T-helper 17 cell (primary cell): ENCODE measurements at places on chromosomes 6 and 20.

- no peak for DNase-seq
These were observed 76.9 kb downstream of the VTA1 start for GRCh38 chr6:142223938-142224337.

- no peak for DNase-seq
These were observed 33.3 kb upstream of the TXLNB start for GRCh38 chr6:139325125-139325524.

DNA sequence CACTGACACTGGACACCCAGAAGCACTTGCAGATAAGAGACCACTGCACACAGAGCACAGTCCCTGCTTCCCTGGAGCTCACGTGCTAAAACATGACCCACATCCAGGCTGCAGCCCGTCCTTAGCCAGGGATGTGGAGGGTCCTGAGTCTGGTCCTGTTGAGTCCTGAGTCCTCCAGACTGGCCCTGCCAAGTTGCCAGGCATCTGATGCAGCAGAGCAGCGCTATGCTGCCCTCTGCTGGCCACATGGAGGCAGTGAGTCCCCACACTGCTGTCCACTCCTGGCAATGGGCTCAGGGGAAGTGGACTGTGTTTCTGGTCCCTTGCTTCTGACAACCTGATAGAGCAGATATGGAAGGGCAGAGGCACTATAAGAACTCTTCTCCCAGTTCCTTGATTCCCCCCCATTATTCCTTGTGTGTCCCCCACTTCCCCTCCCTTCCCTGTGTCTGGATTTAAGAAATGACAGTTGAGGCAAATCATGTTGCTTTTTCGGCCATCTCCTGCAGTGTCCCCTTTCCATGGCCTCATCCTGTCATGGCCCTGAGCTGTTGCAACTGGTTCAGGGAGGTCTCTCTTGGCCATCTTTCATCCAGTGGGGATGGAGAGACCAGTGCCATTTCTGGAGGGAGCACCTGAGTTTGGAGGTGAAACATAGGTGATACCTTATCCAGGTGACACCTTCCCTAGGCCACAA, 86.0 kb downstream of the DHX35 start:
- peak; percentile 56 for DNase-seq

- DNase-seq = no peak
These were observed 19.2 kb downstream of the MRPS18A start for GRCh38 chr6:43668151-43669028.

- DNase-seq = no peak
These were observed 12.7 kb upstream of the IFNGR1 start for GRCh38 chr6:137231895-137232294.

DNA sequence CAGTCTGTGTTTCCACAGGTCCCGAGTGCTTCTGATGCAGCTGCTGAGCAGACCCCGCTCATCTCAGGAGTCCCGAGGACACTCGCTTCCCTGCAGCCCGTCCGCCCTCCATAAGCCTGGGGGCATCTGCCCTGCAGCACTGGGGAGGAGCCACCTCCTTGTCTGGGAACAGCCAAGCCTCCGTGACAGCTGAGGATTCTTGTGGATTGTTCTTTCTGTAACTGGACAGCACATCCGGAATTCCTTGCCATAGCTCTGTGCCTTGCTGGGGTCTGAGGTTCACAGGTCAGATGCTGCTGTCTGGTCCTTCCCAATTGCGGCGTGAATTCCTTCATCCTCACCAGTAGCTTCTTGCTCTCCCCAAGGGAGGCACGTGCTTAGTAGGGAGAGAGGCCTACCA, 38.4 kb upstream of the FNDC1 start:
- no peak for DNase-seq

DNA sequence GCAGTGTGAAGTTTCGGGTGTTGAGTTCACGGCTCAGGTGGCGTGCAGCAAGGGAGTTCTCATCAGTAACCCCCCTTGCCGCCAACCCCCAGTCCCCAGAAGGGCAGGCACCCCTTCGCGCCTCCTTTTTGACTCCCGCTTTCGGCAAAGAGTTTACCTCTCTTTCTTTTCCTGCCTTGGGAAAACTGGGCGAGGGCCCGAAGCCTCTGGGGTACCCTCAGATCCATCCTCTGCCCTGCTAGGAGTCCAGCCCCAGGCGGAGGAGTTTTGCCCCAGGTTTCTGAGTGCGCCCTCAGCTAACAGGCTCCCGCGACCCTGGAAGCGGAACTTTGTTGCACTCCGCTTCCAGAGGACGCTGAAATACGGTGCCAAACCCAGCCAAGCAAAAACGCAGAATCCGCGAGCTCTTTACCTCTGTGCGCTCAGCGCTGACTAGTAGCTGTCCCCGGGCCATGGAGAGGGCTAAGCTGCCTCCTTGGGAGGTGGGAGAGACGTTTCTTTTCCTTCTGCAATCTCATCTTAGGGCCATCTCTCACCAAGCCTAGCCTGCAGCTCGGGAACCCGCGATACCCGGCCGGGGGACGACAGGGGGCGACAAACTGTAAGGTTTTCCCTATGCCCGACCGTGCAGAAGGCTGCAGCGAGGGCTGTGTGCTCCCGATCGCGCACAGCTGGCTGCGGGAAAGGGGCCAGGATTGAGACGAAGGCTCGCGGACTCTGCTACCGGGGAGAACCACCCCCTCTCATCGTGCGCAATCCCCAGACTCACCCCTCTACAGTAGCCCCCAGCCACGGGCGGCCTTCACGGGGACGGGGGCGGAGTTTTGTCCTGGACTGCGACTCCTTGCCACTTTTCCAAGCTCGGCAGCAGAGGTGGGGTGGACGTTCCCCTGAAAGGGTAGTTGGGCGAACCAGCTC, 2.7 kb upstream of the PAX1 start:
- no peak for DNase-seq

- DNase-seq = no peak
These were observed 2.8 kb downstream of the ZFP57 start for GRCh38 chr6:29678114-29678513.

DNA sequence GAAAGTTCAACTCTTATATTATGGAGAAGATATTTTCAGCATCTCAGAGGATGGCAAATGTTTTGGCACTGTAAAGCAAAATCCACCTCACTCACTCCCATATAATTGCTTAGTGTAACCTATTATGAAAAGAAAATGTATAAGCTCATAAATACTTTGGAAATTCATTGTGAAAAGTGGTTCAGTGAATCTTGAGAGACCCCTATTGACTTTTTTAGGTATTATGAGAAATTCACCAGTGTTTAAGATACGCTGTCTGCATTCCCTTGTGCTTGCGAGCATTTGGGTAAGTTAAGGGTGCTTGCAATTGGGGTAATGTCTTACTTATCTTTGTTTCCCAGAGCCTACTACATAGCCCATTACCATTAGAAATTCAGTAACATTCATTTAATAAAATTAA, 66.3 kb upstream of the BMP5 start:
- no peak for DNase-seq

- no peak for DNase-seq
These were observed 5.4 kb upstream of the CPXM1 start for GRCh38 chr20:2805689-2806350.

DNA sequence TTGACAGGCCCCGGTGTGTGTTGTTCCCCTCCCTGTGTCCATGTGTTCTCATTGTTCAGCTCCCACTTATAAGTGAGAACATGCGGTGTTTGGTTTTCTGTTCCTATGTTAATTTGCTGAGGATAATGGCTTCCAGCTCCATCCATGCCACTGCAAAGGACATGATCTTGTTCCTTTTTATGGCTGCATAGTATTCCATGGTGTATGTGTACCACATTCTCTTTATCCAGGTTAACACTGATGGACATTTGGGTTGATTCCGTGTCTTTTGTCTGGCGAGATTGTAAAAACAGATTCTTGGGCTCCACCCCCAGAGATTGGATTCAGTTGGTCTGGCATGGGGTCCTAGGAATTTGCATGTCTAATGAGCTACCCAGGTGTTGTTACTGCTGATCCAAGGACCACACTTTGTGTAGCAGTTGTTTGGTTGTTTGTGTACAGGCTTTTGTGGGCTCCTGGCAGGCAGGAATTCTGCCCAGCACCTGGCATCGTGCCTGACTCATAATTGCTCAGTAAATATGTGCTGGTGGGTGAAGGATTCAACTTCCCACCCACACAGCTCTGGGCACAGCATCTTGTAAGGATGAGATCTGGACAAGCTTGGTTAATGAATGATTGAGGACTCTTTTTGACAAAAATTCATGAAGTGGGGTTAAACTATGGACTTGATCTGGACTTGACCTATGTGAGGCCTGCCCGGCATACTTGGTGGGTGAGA, 5.2 kb downstream of the TOX2 start:
- DNase-seq = no peak

DNA sequence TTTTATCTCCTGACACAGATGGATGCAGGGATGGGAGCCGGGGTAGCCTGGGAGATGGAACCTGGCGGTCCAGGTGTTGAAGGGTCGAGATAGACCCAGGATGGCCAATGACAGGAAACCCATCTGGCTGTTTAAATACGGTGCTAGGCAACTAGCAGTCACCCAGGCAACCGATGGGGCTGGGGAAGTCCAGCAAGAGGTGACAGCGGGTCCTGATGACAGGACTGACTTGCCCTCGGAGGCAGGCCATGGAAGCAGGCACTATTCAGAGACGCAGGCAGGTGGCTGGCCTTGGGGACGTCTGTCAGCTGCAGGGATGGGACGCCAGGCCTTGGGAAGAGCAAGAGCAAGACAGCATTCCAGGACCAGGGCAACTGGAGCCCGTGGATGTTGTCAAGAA, 135.4 kb upstream of the RALGAPA2 start:
- no peak for DNase-seq

DNA sequence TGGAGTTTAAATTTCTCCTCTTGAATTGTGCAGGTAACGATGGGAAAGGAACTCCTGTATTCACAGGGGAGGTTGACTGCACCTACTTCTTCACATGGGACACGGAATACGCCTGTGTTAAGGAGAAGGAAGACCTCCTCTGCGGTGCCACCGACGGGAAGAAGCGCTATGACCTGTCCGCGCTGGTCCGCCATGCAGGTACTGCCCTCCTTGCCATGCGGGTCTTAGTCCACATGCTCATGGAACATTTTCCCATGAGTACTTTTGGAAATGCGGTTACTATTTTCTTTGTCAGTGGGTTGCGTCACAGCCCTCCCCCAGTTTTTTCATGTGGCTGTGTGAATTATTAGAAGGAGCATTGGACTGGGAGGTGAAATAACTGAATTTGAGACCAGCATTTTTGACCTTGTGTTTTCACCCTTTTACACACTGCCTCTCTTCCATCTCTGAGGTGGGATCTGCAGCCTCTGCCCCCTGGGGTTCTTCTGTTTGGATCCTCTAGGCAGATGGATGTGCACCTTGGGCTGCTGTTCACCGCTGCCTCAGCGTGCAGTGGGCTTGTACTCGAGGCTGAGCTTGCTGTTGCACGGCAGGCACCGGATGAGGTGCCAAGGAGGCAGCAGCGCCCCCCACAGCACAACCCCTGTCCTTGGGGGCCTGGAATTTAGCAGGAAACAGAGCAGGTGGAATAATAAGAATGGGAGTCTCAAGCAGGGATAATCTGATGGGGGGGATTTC, 71.8 kb downstream of the IGF2R start:
- DNase-seq = no peak

GRCh38 chr6:137165375-137166246, 7.8 kb downstream of the IL22RA2 start:
- no peak for DNase-seq

DNA sequence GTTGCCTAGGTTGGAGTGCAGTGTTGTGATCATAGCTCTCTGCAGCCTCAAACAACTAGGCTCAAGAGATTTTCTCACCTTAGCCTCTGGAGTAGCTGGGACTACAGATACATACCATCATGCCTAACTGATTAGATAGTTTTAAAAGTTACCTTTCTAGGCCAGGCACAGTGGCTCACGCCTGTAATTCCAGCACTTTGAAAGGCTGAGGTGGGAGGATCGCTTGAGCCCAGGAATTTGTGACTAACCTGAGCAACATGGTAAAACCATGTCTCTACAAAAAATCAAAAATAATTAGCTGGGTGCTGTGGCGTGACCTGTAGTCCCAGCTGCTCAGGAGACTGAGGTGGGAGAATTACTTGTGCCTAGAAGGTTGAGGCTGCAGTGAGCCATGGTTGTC, 41.2 kb downstream of the SLC17A5 start:
- DNase-seq = no peak

- no peak for DNase-seq
These were observed 1.7 kb upstream of the AIG1 start for GRCh38 chr6:143058987-143059386.

DNA sequence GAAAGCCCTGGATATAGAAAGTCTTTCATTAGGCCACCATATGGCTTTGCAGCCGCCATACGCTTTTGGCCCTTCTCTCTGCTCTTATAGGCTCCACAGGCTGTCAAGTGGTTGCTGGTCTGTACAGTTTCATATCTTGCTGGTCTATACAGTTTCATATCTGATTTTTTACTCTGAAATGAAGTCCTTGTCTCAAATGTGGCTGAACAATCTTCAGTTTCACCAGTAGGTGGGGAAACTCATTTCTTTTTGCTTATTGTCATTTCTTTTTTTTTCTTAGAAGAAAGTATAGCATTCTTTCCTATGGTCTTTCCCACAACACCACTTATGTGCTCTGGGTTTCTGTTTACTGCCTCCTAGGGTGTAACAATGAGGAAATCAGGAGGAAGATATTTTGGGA, 771.4 kb upstream of the MMS22L start:
- DNase-seq = no peak

GRCh38 chr20:25158043-25158442, 37.5 kb upstream of the ENTPD6 start:
- no peak for DNase-seq

GRCh38 chr6:1987640-1988039, 257.8 kb downstream of the GMDS start:
- no peak for DNase-seq

DNA sequence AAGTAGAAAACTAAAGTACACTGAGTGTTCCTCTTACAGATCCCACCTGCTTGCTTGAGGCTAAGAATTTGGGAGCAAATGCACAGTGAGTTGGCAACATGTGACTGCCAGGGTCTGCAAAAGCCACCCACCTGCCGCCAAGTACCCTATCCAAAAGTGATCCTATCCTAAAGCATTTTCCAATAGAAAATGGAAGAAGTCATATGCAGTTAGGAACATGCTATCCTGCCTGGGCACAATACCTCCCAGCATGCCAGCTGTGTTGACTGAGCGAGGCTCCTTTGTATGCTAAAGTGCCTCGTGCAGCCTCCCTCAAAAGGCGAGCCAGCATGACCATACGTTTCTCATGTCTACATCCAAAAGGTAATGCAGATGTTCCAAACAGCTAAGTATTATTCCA, 52.7 kb downstream of the TRAF3IP2 start:
- DNase-seq = no peak

GRCh38 chr6:14454473-14454775, 336.9 kb downstream of the CD83 start:
- DNase-seq = no peak

- no peak for DNase-seq
These were observed 66.9 kb downstream of the FAXC start for GRCh38 chr6:99282479-99283062.

DNA sequence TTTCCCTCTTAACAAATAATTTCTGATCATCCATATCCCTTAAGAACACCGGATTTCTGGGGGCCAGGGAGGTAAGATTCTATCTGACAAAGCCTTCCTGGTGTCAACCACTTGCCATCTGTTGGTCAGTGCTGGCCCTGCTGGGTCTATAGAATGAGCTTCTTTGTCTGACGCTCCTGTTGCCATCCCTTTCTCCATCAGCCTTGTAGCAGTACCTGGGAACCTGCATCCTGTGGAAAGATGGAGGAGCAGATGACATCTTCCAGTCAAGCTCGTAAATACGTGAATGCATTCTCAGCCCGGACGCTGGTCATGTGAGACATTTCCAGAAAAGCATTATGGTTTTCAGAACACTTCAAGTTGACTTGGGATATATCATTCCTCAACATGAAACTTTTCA, 36.6 kb downstream of the MYB start:
- no peak for DNase-seq
